RWPE2 (cell line): ENCODE measurements at places on chromosomes 11 and 22.

- H3K36me3 ChIP-seq = no peaks in the 10 kb centered on the region
- no peak for DNase-seq
- no peak overlapping the region for H3K4me3 ChIP-seq
- no peak overlapping the region for H3K27ac ChIP-seq
These were observed 24.1 kb downstream of the KCNE3 start for GRCh38 chr11:74443071-74443864.

- DNase-seq = no peak
- peaks cover 32% of the 10 kb centered on the region for H3K36me3 ChIP-seq
- no peak overlapping the region for H3K27ac ChIP-seq
- H3K4me3 ChIP-seq = no peak overlapping the region
- H3K4me1 ChIP-seq = no peaks in the 10 kb centered on the region
These were observed 11.2 kb upstream of the IL18BP start for GRCh38 chr11:71987521-71987920.

DNA sequence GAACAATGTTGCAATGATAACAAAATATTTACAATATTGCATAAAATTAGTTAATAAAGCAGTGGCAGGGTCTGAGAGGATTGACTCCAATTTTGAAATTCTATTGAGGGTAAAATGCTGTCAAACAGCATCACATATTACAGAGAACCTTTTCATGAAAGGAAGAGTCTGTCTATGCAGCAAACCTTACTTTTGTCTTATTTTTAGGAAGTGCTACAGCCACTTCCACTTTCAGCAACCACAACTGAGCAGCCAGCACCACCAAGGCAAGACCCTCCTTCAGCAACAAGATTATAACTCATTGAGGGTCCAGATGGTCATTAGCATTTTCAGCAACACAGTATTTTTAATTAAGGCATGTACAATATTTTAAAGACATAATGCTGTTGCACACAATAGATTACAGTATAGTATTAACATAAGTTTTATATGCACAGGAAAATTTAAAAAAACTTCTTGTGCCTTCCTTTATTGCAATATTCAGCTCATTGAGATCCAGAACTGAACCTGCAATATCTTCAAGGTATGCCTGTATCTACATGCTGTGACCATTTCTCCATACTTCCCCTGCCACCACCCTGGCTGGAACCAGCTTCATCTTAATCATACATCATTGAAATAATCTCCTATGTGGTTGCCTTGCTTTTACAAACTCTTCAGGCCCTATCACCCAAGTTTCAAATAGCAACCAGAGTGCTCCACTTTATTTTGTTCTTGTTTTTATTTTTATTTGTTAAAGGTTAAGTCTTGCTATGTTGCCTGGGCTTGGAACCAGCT, 711.2 kb downstream of the KCNA4 start:
- no peak for DNase-seq
- peaks cover 35% of the 10 kb centered on the region for H3K4me1 ChIP-seq
- H3K4me3 ChIP-seq = no peak overlapping the region
- no peaks in the 10 kb centered on the region for H3K27me3 ChIP-seq
- peak overlapping the region; percentile 40 for H3K27ac ChIP-seq

DNA sequence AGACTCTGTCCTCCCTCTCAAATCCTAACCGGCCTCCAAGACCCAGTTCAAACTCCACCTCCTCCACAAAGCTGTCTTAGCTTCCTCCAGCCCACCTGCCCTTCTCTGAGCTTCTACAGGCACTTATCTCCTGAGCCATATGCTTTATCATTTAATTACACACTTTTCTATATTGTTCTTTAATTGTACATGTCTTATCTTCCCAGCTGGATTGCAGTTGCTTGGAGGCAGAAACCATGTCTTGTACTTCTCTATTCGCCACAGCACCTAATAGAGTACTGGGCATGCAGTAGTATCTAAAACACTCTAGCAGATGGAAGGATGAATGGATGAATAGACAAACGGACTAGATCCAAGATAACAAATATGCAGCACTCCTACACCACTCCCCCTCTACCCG, 11.3 kb downstream of the TRIM29 start:
- no peak for DNase-seq
- H3K4me3 ChIP-seq = no peak overlapping the region
- H3K36me3 ChIP-seq = peaks cover 89% of the 10 kb centered on the region
- H3K4me1 ChIP-seq = peaks cover 61% of the 10 kb centered on the region

- no peak for DNase-seq
- H3K36me3 ChIP-seq = no peaks in the 10 kb centered on the region
- H3K27ac ChIP-seq = no peak overlapping the region
- no peak overlapping the region for H3K4me3 ChIP-seq
These were observed 33.8 kb upstream of the SPON1 start for GRCh38 chr11:13928566-13929251.
